ENCODE measurements at places on chromosomes 4 and X. TPM values are rescaled to one million over a fixed set of nuclear protein-coding genes. Genes with fewer than 3 reads are reported as not detected.

Gene GASK1B
- total RNA-seq, result 3.2 TPM

Gene RASL11B
- total RNA-seq, result 1.5 TPM

Gene AMELX
- total RNA-seq, result not detected

Gene CENPE
- 11.1 TPM for total RNA-seq

Gene FRAS1
- 4.5 TPM for total RNA-seq

Gene VEGFD
- total RNA-seq, result 0.07 TPM

Gene PABPC1L2B
- not detected for total RNA-seq

Gene MAGIX
- total RNA-seq, result 1.7 TPM

Gene OPRPN
- total RNA-seq, result not detected

Gene SPANXC
- total RNA-seq, result not detected

Gene ITIH6
- not detected for total RNA-seq

Gene MAGT1
- total RNA-seq, result 41.4 TPM

Gene PAGE2B
- total RNA-seq, result not detected

Gene RNF128
- 9.2 TPM for total RNA-seq

Gene IL1RAPL2
- not detected for total RNA-seq

Gene ADH4
- 0.07 TPM for total RNA-seq

Gene TMEM156
- 9.5 TPM for total RNA-seq

Gene EXOC1L
- total RNA-seq, result not detected

Gene FAM241A
- 2.4 TPM for total RNA-seq

Gene ATP1B4
- total RNA-seq, result not detected

Gene CLCN4
- 1.5 TPM for total RNA-seq

Gene POU4F2
- total RNA-seq, result not detected

Gene UGT8
- 2.2 TPM for total RNA-seq

Gene MSX1
- total RNA-seq, result 0.14 TPM

Gene TLR8
- total RNA-seq, result not detected

Gene POU3F4
- total RNA-seq, result not detected

Gene SPACA5
- total RNA-seq, result not detected

Gene MAP3K15
- total RNA-seq, result not detected

Gene ZNF141
- 4.5 TPM for total RNA-seq

Gene ARMCX1
- 8.4 TPM for total RNA-seq

Gene PNMA6A
- not detected for total RNA-seq

Gene SPINK2
- total RNA-seq, result not detected

Gene DNAAF6
- total RNA-seq, result not detected

Gene PITX2
- total RNA-seq, result not detected

Gene MTNR1A
- total RNA-seq, result 0.21 TPM

Gene AIFM1
- 12.9 TPM for total RNA-seq

Gene AFF2
- total RNA-seq, result 0.37 TPM

Gene CFAP99
- not detected for total RNA-seq

Gene SRPK3
- total RNA-seq, result 0.07 TPM

Gene MID1
- 11.8 TPM for total RNA-seq

Gene FRMD7
- not detected for total RNA-seq

Gene ANOS1
- 0.56 TPM for total RNA-seq

Gene RHOXF2B
- total RNA-seq, result not detected

All from airway epithelial cell (primary cell).